ENCODE measurements at places on chromosomes 1 and 21.

DNA sequence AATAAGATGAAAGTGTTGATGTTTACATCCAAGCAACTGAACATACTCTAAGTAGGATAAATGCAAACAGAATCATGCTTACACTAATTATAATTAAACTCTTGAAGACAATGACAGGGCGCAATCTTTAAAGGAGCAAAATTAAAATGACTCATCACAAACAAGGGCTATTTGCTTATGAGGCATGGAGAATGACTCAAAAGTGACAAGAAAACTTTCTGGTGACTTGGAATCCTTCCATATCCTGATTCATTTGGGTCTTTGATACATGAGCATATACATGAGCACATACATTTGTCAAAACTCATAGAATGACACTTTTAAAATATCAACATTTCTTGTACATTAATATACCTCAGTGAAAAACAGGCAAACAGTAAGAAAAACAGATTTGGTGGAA, 1632.3 kb downstream of the KCNT2 start:
- no peak for DNase-seq

DNA sequence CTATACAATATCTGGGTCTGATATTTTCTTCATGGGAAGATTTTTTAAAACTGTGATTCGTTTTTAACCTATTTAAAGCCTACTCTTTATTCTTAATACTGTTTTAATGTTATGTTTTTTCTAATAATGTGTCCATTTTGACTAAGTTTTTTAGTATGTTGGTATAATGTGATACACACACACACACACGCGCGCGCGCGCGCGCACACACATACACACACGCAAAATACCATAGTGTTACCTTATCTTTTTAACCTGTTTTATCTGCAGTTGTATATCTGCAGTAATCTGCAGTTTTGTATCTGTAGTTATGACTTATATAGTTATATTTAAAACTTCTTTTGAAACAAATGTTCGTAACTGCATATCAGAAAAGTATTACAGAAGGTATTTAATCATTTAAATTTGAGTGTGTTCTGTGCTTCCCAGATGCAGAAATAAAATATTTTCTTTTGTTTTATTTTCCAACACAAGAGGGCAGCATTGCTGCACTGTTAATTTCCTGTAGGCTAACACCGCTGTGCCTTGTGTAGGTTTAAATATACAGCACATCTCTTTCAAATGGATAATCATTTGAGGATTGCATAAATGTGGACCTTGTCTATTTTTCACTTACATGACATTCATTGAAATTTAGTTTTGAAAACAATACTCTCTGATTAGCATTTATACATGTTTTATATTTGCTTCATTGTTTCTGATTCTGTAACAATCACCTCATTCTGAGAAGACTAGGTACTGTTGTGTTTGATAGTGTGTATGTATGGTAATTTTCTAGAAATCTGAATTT, 166.1 kb downstream of the PDE4B start:
- DNase-seq: peak; percentile 28

DNA sequence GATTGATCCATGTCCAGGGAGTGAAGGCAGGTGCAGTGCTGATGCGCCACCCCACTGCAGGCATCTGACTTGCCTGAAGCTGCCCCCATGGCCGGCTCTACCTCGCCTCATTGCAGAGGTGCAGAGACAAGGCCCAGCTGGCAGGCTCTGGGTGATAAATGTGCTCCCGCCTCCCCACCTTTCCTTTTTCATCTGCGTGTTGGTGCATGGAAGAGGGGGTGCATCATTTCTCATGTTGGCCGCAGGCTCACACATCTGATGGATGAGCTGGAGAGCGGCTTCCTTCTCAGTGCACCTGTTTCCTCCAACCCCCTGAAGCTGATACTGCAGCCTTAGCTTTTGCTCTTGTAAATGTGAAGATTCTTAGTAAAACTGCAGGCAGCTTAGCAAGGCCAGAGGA, 306.0 kb upstream of the KAZN start:
- no peak for DNase-seq

GRCh38 chr1:206575165-206575893, 36.9 kb downstream of the EIF2D start:
- peak; percentile 63 for DNase-seq

DNA sequence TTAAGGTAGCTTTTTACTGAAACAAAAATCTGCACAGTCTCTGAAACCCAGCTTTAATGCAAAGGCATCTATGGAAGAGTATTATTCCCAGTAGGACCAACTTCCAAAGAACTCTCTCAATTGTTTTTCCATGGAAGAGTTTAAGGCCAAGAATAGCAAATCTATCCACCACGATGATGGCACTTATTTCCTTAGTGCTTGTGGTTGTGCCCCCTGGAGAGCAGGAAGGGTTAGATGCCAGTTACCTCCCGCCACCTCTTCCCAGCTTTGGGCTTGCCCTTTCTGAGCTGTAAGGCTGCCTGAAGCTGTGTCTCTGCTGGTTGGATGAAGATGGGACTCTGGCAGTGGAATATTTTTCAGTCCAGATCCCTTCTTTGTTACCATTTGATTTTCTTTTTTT, 4.8 kb upstream of the ATP1A1 start:
- DNase-seq: no peak

DNA sequence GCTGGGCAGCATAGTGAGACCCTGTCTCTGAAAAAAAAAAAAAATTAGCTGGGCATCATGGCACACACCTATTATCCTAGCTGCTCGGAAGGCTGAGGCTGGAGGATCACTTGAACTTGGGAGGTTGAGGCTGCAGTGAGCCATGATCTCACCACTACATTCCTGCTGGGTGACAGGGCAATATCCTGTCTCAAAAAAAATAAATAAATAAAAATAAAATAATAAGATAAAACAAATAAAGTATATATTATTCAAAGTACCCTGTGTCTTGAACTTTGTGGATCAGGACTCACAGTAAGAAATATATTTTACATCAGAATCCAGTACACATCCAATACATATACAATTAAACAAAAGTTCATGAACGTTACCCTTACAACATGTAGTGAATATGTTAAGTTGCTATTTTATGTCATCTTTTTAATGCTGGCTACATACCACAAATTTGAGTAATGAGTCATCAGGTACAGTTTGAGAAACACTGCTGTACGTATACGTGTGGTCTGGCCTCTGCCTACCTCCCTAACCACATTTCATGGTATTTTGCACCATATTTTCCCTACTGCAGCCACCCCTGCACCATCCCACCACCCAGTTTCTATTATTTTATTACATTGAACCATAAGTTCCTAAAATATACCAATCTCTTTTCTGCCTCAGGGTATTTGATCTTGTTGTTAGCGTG, 4.4 kb downstream of the NME7 start:
- peak; percentile 70 for DNase-seq

- DNase-seq: no peak
Measured at GRCh38 chr1:92853299-92853698, 21.5 kb downstream of the RPL5 start.

- no peak for DNase-seq
Measured at GRCh38 chr1:234619071-234619480, 9.1 kb upstream of the IRF2BP2 start.

DNA sequence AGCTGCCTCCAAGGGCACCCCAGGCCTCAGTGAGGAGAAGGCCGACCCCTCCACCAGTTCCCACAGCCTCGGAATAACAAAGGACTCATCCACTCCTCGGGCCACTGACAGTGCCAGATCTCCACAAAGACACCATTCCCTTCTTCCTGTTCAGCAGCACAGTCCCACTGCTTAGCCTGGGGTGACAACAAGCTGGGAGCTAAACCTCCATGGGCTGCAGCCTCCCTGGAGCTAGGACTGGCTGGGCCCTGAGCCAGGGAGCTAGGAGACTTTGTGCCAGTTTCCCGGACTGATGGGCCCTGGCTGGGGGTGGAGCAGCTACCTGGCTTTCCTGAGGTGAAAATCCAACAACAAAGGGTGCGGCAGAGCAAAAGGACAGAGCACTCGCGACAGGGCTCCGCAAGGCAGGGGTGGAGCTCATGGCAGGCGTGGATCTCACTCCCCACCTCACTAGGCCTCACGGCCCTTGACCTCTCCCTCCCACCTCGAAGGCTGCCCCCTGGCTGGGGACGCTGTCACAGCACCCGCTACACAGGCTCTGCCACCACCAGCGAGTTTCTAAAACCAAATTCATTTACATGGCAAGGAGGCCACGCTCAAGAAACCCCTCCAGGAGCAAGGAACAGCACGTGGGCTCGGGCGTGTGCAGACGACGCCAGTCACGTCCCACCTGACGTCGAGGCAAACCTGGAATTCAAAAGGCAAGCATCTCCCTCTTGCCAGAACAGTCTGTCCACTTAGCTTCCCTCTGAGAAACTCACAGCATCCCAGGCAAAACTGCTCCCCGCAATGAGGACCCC, 13.8 kb downstream of the SLC35E2B start:
- DNase-seq: no peak
